ENCODE measurements at places on chromosomes 5 and 9.

GRCh38 chr5:97494465-97494864 lies 311.4 kb upstream of the RIOK2 start:
- no peak for DNase-seq

- DNase-seq, result no peak
Observed at GRCh38 chr5:142537938-142538337, 148.0 kb downstream of the FGF1 start.

DNA sequence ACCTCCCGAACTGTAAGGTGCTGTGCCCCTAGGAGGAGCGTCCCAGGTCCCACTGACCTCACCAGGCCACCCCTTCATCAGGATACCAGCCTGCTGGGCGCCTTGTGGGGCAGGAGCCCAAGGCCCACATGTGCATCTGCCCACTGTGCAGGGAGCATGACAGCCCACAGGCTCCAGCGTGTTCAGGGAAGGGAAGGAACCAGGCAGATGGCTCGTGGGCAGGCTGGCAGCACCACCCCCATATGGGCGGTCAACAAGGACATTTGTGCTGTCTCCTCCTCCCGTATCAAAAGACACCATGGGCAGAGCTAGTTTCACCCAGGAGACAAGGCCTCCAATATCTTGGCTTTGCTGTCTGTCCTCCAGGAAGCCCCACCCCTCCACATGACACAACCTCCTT lies 85.5 kb upstream of the PPP1R26 start:
- no peak for DNase-seq

DNA sequence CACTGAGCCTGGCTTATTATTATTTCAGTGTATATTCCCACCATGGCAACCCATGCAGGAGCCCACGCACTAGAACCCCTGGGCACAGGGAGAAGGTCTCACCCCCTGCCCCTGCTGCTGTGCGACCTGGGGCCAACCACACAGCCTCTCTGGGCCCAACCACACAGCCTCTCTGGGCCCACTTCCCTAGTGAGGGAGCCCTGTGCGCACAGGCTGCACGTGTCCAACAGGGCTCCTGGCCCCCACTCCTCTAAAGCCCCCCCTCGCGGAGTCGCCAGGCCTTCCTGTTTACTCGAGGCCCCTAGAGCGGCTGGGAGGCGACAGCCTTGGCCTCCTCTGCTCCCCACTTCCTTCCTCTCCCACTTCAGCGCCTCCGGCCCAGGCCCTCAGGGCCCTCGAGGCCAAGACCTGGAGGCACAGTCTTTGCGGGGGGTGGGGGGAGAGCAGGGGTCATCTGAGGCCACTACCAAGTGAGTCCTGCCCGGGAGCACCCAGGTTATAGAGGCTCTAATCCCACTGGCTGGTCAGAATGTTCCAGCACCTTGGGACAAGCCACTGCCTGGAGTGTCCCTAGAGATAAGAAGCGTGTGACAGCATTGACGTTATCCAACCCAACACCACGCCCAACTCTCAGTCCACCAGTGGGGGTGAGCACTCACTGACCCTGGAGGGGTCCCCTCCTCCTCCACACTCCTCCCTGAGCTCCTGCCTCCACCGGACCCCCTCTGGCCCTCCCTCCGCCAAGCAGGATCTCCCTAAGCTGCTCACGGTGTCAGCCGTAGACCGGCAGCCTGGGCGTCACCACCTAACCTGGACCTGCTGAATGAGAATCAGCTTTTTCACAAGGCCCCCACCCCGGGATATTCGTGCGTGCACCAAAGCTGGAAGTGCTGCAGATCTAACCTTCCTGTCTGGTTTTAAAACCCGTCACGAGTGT lies 7.9 kb upstream of the ENG start:
- DNase-seq, result no peak

DNA sequence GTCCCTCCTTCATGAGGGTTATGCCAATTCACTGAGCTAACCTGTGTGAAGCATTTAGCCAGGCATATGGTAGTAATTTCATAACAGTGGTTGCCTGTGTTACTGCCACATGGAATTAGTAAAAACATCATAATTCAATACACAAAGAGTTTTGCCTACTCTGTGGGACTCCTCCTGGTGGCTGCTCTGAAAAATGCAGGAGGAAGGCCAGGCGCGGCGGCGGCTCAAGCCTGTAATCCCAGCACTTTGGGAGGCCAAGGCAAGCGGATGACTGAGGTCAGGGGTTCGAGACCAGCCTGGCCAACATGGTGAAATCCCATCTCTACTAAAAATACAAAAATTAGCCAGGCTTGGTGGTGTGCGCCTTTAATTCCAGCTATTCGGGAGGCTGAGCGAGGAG lies 547.3 kb downstream of the CDK5RAP2 start:
- DNase-seq, result no peak

All from left renal cortex interstitium (tissue), 4 donors.